CD4-positive, alpha-beta T cell treated with Interleukin-4 for 1 hour (primary cell): ENCODE measurements at places on chromosomes 13 and 19.

DNA sequence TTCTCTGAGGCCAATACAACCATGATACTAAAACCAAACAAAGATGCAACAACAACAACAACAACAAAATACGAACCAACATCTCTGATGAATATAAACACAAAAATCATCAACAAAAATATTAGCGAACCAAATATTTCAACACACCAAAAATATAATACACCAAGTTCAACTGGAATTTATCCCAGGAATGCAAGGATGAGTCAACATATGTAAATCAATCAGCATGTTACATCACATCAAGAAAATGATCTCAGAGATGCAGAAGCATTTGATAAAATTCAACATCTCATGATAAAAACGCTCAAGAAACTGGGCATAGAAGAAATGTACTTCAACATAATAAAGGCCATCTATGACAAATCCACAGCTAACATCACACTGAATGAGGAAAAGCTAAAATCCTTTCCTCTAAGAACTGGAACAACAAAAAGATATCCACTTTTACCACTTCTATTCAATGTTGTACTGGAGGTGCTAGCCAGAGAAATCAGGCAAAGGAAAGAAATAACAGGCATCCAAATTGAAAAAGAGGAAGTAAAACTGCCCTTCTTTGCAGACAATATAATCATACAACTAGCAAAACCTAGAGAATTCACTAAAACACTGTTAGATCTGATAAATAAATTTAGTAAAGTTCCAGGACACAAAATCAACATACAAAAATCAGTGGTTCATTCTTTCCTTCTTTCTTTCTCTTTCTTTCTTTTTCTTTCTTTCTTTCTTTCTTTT, 2448.7 kb upstream of the PCDH20 start:
- no peak for DNase-seq

- DNase-seq, result no peak
Observed at GRCh38 chr13:43331672-43332071, 308.3 kb downstream of the DNAJC15 start.

GRCh38 chr13:113927661-113928581, 46.0 kb downstream of the C13orf46 start:
- DNase-seq, result no peak

- DNase-seq, result no peak
Observed at GRCh38 chr13:98835156-98835555, 82.7 kb upstream of the SLC15A1 start.

DNA sequence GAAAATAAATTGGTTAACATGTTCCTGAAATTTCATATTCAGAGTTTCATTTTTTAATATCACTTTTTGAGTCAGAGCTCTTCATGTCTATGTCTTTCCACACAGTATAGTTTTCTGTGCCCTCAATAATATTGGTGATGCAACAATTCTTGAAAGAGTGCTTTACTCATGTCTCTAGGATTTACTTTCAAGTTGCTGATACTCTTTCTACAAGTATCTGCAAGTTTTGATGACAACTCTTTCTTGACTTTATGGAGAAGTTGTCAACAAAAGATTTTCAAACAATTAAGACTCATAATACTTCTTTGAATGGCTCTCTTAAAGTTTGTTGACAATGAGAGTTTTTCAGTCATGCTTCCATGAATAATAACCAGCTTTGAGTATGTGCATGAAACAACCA, 561.7 kb downstream of the DIAPH3 start:
- DNase-seq, result no peak

GRCh38 chr19:55149078-55150003, at the start of gene TNNT1:
Gene TNNT1 (minus strand): TSS chr19:55149206. CDS start chr19:55147157, 2,049 bp downstream.
- DNase-seq, result no peak

- DNase-seq, result no peak
Observed at GRCh38 chr19:42003506-42004294, 9.7 kb upstream of the ATP1A3 start.

DNA sequence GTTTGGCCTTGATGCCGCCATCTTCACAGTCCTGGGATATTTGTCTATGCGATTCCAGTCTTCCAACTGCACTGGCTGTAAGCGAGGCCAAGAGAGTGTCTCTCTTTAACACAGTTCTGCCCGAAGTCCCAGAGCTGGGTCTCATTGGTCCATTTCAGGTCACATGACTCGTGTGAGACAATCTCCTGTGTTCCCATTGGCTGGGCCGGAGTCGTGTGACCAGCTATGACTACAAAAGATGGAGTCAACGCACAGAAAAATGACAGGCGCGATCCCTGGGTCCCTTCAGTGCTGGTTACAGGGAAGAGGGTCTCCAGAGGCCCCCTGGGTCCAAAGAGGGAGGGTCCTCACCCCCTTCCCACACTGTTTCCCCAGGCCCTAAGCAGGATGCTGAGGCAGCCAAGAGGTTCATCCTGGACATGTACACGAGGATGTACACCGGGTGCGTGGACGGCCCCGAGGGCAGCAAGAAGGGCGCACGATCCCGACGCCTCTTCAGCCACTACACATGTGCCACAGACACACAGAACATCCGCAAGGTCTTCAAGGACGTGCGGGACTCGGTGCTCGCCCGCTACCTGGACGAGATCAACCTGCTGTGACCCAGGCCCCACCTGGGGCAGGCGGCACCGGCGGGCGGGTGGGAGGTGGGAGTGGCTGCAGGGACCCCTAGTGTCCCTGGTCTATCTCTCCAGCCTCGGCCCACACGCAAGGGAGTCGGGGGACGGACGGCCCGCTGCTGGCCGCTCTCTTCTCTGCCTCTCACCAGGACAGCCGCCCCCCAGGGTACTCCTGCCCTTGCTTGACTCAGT, 15.9 kb upstream of the S1PR4 start:
- DNase-seq, result peak; percentile 36

- DNase-seq, result no peak
Observed at GRCh38 chr13:20519875-20520274, 5.8 kb downstream of the CRYL1 start.

- DNase-seq, result no peak
Observed at GRCh38 chr13:22926748-22927400, 253.9 kb upstream of the SGCG start.
